H9 (cell line): ENCODE measurements at places on chromosomes 7 and 10.

DNA sequence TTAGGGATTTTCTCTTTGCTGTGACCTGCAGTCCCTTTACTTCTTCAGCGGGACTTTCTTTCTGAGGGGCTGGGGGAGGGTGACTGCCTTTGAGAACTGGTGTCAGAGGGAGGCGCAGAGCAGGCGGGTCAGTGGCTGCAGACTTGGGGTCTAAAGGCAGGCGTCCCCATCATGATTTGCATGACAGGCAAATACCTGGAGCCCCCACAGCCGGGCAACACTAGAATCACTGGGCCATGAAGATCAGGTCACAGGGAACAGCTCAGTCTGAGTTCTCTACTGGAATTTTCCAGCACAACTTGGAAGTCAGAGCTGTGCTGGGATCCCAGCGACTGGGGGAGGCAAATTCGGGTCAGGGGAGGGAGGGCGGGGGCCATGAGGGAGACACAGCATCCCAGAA lies 29.2 kb upstream of the PITRM1 start:
- DNase-seq: no peak

DNA sequence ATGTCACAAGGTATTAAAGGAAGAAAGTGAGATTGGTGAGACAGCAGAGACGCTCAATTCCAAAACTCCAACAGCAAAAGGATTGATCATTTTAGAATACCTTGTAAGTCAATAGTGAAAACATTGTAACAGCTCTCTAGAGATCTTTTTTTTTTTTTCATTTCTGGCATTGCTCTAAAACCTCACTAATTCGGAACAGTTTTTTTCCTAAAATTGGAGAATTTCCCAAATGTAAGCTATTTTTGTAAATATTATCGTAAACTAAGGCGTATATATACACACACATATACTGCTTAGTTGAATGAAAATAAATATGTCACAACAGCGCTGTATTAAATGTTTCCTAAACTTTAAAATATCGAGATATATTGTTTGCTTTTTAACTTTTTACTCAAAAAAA lies 30.6 kb upstream of the CELF2 start:
- DNase-seq: no peak

DNA sequence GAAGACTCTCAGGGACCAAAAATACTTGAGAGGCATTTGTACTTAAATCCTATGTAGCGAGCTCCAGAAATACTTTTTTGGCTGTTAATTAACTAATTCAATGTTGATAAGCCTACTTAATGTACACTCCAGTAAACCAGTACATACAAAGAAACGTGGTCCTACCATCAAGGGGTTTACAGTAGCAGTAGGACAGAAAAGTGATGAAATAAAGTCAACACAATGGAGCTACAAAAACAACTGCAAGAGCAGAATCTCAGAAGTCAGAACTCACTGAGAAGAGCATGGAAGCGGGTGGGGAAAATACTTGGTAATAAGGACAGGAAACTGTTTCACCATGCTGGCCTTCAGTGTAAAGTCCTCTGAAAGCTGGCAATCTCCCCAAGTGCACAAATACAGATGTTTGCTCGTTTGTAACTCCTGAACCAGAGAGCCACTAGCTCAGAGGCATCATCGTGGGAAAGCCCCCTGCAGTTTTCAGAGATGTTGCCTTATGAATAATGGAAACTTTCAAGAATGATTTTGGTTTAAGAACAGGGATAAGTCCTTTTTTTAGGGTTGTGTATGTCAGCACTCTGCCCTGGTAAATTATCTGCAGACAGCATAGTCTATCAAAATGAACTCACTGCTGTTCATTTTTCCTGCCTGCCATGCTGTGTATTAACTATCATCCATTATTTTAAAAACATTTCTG lies 233.2 kb downstream of the SORCS1 start:
- no peak for DNase-seq

- DNase-seq: no peak
These were observed 6.9 kb upstream of the GSTK1 start for GRCh38 chr7:143256325-143256724.
